ENCODE measurements at places on chromosomes 5 and 9.

- DNase-seq = no peak
These were observed 98.7 kb upstream of the PALM2AKAP2 start for GRCh38 chr9:109681301-109681700.

GRCh38 chr9:132498531-132499210 is 83.7 kb upstream of the BARHL1 start:
- DNase-seq = no peak

GRCh38 chr9:20561531-20561930 is 60.8 kb downstream of the MLLT3 start:
- no peak for DNase-seq

DNA sequence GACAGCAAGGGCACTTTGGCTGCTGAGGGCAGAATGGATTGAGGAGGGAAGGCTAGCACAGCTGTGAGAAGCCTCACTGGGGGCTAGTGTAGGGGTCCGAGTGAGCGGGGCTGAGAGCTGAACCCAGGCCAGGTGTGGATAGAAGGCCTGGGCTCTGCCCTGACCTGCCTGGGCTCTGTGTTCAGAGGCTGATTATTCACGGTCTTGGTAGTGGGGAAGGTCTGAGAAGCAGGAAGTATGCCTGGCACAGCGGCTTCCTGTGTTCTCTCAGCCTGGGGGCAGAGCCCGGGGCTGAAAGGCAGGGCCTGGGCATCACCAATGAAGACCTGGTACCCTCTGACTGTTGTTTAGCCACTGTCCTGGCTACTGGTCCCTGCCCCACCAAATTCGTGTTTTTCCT is 136.4 kb upstream of the TBC1D2 start:
- DNase-seq = no peak

DNA sequence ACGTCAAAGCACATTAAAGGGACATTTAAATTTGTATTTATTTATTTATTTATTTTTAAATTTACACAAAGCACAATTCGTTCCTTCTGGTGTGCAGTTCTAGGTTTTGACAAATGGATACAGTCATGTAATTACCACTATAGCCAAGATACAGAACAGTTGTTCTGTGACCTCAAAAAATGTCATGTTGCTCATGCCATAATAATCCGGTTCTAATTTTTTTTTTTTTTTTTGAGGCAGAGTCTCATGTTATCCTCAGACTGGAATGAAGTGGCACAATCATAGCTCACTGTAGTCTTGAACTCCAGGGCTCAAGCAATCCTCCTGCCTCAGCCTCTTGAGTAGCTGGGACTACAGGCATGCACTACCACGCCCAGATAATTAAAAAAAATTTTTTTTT is 7.8 kb downstream of the IGFBPL1 start:
- DNase-seq = no peak

DNA sequence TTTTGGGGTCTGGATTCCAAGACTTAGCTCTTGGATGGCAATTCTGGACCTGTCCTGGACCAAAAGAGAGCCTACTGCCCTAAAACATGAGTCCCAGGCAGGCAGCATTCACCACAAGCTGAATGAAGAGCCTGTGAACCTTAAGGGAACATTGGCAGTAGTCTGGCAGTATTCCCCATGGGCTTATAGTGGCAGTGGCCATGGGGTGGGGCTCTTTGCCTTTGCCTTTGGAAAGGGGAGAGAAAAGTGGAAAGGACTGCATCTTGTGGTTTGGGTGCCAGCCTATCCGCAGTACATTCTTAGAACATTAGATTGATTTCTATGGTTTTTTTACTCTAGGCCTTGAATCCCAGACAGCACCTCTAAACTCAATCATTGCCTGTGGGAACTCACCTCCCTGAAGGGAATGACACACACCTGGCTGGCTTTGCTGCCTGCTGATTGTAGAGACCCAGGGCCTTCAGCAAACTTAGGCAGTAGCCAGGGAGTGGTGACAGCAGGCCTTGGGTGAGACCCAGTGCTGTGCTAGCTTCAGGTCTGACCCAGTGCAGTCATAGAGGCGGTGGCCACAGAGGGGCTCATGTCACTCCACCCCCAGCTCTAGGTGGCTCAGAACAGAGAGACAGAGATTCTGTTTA is 216.3 kb downstream of the CETN3 start:
- no peak for DNase-seq

GRCh38 chr5:120927950-120928530 is 463.9 kb downstream of the PRR16 start:
- no peak for DNase-seq

DNA sequence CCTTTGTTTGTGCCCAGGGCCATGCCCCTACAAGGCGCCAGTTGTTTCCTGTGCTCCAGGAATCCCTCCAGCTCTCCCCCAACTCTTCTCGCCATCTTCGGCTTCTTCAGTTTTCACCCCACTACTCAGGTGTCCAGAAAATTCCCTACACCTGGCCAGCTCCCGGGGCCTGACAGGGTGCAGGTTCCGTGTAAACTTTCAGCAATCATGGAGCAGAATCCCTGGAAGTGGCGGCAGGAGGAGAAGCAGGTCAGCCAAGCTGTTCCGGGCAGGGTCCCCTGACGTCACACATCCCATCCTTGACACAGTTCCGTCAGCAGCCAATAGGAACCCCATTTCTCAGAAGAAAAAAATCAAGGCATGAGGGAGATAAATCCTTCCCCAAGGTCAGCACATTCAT is 12.2 kb upstream of the ADGRD2 start:
- no peak for DNase-seq

DNA sequence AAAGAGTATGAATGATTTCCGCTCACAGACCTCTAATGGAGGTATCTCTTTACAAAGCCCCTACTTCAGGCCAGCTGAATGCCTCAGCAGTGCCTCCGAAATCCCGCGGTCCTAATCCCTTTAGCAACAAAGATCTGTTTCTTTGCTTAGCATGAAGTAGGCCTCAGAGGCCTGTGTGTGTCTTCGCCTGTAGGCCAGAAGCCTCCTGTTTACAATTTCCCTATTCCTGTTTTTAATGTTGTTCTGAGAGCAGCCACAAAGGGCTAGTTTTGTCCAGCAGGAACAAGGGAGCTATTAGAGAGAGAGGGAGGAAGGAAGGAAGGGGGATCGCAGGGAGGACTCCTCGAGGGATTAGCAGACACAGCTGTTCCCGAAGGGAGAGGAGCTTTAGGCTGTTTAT is 166.4 kb upstream of the SPRY4 start:
- DNase-seq = no peak

Data from CD4-positive, alpha-beta T cell treated with Interleukin-6 at 100 ng/mL for 8 hours (primary cell).